ENCODE measurements at places on chromosomes 7 and 10.

- no peak for DNase-seq
Observed at GRCh38 chr7:30970074-30970473, 6.3 kb downstream of the GHRHR start.

GRCh38 chr10:5046410-5046809 is 42.8 kb upstream of the AKR1C2 start:
- no peak for DNase-seq

DNA sequence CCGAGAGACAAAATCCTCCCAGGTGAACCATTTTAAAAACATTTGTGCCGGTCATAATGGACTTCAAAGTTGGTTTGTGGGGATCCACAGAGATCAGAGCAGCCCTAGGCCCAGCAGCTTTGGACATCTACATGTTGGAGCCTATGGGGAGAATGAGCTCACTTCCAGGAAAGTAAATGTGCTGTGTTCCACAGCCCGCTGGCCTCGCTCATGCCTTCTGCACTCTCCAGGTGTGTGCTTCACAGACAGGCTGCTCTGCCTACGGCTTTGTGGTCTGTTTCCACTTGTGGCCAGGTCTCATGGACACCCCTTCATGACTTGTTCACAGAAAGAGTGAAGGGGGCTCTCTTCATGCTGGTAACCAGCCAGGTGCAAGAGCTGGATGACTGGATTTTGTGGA is 141.6 kb downstream of the ADARB2 start:
- no peak for DNase-seq

DNA sequence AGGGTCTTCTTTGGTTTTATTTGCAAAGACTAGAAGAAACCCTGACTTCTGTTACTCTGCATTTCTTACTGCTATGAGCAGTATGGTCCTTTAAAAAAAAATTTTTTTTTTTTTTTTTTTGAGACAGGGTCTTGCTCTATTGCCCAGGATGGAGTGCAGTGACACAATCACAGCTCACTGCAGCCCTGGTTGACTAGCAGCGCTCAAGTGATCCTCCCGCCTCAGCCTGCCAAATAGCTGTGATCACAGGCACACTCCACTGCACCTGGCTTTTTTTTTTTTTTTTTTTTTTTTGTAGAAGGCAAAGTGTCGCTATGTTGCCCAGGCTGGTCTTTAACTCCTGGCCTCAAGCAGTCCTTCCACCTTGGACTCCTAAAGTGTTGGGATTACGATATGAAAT is 17.4 kb downstream of the CNNM2 start:
- no peak for DNase-seq

GRCh38 chr10:72356987-72357386 is 2.3 kb upstream of the DNAJB12 start:
- DNase-seq, result no peak

- DNase-seq, result no peak
Observed at GRCh38 chr7:2971914-2972834, 71.5 kb downstream of the CARD11 start.

DNA sequence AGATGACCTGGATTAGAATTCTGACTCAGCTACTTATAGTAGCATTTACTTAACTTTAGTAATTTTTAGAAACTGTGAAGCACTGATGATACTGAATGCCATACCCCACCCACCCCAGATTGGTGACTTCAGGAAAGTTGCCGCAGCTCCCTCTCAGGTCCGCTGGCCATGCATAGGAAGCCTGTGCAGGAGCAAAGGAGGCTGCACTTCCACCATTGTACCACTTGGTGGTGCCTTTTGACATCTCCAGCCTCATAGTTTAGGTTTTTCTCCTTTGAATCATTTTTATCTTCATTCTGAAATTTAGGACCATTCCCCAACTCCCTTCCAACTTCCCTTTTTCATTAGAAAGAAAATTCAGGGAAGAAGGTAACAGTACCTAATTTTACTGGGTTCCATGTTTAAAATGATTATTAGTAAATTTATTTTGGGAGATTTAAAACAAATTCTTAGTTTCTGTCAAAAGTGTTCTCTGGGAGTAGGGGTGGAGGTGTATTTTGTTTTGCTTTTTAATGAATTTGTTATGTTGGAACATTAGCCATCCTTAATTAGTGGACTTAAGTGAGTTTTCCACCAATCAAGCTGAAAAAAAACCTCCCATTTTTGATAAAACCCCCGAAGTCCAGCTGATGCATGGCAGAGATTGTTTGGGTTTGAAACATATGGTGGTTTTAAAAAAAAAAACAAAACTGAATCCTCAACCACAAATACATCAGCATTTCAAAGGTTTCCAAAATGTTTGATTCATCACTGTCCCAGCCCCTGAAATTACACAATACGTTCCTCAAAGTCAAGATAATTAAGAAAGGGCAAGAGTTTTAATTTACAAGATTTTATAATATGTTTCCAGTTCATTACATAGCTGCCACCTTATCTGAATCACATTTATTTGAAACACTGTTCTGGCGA is 109.6 kb downstream of the WNT2 start:
- DNase-seq, result peak; percentile 24

- no peak for DNase-seq
Observed at GRCh38 chr7:117682681-117683385, 190.4 kb downstream of the CTTNBP2 start.

- no peak for DNase-seq
Observed at GRCh38 chr7:23383225-23383624, 84.1 kb downstream of the MALSU1 start.

- DNase-seq, result no peak
Observed at GRCh38 chr10:72545546-72545945, 80.3 kb downstream of the MICU1 start.

- no peak for DNase-seq
Observed at GRCh38 chr7:138074121-138074520, 2.1 kb upstream of the AKR1D1 start.

- no peak for DNase-seq
Observed at GRCh38 chr10:43073721-43074120, 3.1 kb upstream of the RET start.

- no peak for DNase-seq
Observed at GRCh38 chr10:96622013-96622787, 35.4 kb upstream of the TM9SF3 start.

GRCh38 chr7:16590424-16590823 is 55.1 kb downstream of the ANKMY2 start:
- no peak for DNase-seq

All from activated CD4-positive, alpha-beta T cell treated with anti-CD3 and anti-CD28 coated beads, Interleukin-2, amount 50 U/mL, for 1 hour (primary cell).